ENCODE measurements at places on chromosomes 12 and 14.

- DNase-seq, result no peak
Observed at GRCh38 chr12:38465020-38465419, 148.4 kb downstream of the ALG10B start.

DNA sequence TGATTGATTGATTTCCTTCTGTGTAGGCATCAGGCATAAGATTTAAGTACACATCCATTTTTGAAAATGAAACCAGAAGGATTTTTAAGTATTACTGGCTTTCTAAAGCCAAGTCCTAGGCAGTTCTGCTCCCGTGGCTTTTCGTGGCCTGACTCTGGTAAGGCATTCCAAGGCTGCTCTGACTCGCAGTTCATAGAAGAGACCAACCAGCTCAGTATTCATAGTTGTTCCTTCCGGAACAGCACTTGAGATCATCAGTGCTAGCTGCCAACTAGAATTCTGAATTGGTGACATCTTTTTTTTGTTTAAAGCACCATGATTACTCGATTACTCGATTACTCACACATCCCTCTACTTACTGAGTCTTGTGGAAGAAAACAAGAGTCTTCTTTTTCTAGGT, 25.9 kb downstream of the SUDS3 start:
- DNase-seq, result no peak

- no peak for DNase-seq
Observed at GRCh38 chr12:6664902-6665301, 2.0 kb upstream of the ING4 start.

DNA sequence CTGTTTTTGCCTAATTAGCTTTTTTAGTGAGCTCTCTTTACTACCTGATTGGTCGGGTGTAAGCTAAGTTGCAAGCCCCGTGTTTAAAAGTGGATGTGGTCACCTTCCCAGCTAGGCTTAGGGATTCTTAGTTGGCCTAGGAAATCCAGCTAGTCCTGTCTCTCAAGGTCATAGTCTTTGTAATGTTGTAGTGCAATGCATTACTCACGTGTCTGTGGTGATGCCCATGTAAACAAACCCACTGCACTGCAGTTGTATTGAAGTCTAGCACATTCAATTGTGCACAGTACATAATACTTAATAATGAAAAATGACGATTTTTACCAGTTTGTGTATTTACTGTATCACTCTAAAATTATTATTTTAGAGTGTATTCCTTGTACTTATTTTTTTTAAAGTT, 335.5 kb downstream of the NUAK1 start:
- no peak for DNase-seq

- DNase-seq, result no peak
Observed at GRCh38 chr12:120799243-120800045, 73.8 kb downstream of the ACADS start.

- no peak for DNase-seq
Observed at GRCh38 chr14:74720526-74720925, 7.6 kb downstream of the FCF1 start.

DNA sequence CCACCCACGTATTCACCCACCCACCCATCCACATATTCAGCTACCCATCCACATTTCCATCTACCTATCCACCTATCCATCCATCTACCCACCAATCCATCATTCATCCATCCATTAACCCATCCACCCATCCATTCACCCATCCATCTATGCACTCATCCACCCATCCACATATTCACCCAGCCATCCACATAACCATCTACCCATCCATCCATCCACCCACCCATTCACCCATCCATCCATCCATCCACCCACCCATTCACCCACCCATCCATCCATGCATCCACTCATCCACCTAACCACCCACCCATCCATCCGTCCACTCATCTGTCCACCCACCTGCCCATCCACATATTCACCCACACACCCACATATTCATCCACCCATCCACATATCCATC, 70.5 kb downstream of the LGMN start:
- no peak for DNase-seq

DNA sequence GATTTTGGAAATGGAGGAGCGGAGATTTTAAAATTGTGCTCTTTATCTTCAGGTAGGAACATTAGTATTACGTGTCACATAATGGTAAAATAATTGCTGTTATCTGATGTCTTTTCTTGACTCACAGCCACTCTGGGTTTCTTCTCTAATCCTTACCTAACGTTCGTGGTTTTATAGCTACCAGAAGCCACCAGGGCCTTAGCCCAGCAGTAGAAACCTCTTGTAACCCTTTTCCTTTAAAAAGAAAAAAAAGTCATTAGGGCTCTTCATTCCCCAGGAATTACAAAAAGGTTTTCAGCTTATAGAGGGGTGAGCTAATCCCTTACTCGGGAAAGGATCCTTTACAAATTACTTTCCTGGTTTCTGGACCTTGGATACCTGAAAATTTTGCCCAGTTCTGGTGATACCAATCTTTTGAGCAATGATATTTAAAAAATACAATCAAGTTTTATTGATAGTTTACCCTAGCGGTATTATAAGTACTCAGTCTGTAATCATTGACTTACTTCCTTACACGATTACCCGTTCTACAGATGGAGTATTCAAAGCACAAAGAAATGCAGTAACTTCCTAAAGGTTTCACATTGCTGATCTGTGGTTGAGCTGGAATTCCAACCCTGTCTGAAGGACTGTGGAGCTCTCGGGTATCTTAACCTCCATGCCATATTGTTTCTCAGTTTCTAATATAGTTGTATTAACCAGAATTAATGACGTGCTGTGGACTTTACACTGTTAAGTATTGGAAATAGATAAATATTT, 1.6 kb downstream of the GABARAPL1 start:
- no peak for DNase-seq

DNA sequence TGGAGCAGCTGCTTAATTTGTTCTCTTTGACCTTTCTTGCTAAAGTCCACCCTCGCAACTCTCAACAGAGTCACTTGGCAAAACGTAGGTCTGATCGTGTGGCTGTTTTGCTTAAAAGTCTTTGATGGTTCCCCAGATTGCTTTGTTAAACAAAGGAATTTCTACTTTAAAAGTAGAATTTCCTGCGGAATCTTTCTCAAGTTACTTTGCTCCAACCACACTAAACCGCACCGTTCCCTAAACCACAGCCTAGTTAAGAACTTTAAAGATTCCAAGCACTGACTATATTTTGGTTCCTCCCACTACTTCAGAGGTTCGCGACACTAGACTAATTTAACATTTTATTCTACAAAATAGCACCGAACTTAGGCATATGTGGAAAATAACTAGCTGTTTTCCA, 114.8 kb upstream of the FGD4 start:
- no peak for DNase-seq

DNA sequence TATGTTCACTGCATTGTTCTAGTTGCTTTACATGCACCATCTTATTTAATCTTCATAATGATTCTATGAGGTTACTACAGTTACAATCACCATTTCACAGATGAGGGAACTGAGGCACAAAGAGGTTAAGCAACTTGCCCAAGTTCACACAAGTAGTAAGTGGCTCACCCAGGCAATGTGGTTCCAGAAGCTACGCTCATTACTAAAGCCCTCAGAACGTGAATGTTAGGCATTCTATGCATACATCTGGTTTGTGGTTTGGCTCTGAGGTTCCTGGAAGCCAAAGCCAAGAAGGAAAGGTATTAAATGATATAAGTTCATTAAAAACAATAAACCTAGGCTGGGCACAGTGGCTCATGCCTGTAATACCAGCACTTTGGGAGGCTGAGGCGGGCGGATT, 14.4 kb upstream of the VRTN start:
- no peak for DNase-seq

DNA sequence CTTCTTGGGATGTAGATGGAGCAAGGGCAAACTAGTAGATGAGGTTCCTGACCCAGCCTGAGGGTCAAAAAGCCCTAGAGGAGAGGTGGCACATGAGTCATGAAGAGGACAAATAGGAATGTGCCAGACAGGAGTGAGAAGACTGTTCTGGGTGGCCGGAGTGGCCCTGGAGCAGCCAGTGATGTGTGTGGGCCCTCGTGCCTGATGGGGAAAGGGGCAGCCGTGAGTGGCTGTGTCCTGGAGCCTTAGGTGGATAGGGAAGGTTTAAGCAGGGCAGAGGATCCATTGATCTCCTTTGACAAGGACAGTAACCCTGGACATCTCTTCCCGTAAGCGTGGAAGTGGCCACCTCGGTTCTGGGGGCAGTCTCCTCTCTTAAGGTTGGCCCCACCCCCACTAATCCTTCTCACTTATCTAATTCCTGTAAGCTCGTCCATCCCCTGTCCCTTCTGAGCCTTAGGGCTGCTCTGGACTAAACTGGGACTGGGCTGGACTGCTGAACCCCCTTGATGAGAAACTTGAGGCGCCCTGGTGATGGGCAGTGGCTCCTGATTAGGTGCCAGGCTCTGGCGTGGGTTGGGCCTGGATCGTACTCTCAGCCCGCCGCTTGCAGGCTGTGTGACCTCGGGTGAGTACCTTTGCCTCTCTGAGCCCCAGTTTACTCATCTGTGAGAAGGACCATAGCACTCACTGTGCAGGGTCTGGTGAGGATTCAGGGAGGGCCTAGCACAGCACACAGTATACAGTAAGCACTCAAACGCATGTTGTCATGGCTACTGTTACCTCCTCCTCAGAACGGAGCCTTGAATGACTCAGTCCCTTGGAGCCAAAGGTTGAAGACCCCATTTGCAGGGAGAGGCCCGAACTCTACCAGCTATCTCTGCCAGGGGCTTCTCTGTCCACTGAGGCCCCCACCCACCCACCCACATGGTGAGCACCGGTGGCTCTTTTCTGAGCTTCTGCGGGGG, 4.0 kb downstream of the FAM222A start:
- DNase-seq, result no peak

DNA sequence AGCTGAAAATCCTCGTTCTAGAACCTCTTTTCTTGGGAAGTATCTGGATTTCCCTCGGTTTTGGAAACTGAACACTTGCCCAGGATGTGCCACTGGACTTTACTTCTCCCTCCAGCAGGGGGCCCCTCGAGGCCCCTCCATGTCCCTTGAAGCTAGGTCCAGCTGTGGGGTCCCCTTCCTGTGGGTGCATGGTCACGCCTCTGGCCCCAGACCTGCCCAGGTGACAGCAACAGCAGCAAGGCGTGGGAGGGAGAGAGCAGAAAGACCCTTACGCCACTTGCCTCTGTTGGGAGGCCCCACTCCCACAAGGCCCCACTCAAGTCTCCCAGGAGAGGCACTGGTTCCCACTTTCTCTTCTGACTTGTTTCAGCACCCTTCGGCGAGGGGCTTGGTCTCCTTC, 3.1 kb downstream of the SLC25A29 start:
- DNase-seq, result no peak

DNA sequence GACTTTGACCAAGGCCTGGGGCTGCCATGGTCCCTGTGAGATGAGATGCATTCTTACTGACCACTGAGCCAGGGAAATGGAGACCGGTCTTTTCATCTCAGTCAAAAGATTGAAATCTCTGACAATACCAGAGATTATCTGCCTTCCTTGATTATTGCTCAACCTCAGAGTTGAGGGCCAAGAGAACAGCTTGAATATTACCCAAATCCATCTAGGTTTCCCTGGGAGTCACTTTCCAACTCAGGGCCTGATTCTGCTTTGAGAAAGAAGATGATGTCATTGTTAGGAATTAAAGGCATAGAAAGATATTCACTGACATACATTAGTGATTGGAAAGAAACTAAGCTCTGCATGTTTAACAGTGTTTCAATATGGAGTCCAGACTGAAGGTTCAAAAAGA, 515.9 kb upstream of the TBX3 start:
- no peak for DNase-seq

DNA sequence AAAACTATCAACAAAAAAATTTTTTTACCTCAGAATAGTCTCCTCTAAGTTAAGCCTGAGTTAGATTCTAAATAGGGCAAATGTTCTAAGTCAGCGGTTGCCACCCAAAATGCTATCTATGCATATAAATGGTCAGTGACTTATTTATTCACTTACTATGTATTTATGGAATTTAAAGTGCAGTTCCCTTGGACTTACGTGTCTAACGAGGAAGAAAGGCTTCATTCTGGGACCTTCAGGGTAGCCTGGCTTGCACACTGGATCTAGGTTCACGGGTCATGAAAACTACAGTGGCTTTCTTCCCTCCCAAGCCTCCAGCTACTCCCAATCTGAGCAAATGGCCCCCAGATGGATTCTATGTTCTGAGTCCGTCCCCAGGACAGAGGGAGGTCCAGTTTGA, 77.1 kb downstream of the ARF6 start:
- no peak for DNase-seq

- DNase-seq, result no peak
Observed at GRCh38 chr14:99191395-99192027, 80.5 kb downstream of the BCL11B start.

- DNase-seq, result no peak
Observed at GRCh38 chr14:101082036-101082435, 178.5 kb upstream of the RTL1 start.

DNA sequence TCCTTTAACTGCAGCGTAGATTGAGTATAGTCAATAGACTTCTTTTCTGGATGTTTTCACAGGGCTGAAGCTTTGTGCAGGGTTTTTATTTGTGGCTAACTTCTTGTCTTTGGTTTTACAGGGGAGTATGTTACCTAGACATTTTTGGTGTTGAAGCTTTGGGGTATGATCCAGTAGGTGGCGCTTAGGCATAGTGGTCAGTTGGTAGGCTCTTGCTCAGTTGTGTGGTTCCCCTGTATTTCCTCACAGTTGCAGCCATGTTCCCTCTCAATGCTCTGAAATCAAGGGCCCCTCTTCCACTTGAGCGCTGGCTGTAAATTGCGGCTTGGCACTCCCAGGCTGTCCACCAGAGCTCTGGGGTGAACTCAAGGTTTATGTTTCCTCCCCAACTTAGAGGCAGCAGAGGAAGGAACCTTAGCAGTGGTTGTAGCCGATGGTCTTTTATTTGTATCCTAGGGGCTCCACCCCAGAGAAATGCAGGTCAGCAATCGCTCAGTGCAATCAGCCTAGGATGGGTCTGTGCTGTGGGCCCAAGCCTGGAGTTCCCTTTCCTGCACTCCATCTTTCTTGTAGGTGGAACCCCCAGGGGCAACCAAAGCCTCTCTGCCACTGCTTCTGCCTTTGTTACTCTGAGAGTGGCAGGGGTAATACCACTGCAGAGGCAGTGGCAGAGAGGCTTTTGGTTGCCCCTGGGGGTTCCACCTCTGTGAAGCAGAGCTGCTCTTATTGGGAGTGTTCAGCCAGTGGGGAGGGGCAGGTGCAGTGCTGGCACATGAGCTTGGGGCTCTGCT, 55.1 kb downstream of the CMAS start:
- no peak for DNase-seq

DNA sequence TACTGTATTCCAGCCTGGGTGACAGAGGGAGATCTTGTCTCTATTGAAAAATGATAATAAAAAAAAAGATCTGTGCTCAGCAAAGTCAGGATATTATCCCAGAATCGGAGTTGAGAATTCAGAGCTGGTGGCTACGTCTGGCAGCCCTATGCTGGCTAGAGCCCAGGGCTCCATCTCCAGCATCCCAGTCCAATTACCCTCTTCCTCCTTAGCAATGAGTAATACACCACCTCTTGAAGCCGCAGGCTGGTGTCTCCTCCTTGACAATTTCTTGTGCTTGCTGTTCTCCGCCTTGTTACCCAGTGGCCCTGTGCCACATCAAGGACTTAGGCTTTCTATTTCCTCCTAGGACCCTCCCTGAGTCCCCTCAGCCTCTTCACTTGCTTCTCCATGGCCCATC, 38.4 kb upstream of the DDX11 start:
- DNase-seq, result no peak

GRCh38 chr14:51448831-51449670, 202.7 kb upstream of the FRMD6 start:
- no peak for DNase-seq

- DNase-seq, result no peak
Observed at GRCh38 chr12:112219195-112219594, 93.8 kb downstream of the TRAFD1 start.
